ENCODE measurements at places on chromosomes 7 and 10.

- no peak for DNase-seq
Measured at GRCh38 chr10:84659027-84659426, 330.6 kb downstream of the CCSER2 start.

DNA sequence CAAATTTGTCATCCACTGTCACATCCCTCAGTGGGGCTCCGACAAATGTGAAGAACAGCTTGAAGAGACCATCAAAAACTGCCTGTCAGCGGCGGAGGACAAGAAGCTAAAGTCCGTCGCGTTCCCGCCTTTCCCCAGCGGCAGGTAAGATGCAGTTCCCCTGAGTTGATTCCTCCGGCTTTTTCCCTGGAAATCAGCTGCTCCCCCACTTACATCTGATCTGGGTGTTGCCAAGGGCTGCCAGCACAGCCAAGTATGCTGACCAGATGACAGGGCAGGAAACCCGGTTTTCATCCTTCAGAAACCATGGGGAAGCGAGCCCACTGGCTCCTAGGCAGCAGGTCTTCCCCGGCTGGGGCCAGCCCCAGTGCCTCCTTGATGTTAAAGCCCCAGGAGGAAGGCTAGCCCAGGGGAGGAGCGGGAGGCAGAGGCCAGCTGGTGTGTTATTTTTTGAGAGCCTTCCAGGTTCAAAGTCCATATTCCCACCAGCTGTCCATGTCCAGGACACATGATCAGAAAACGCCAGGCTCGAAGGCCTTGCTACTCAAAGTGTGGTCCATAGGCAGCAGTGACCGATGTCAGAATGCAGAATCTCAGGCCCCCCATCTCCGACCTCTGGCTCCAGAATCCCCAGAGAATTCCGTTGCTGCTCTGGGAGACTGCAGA is 23.4 kb downstream of the AIFM2 start:
- no peak for DNase-seq

GRCh38 chr10:34764472-34764946 is 50.6 kb downstream of the PARD3 start:
- no peak for DNase-seq

- no peak for DNase-seq
Measured at GRCh38 chr10:80194373-80195045, 10.8 kb downstream of the ANXA11 start.

DNA sequence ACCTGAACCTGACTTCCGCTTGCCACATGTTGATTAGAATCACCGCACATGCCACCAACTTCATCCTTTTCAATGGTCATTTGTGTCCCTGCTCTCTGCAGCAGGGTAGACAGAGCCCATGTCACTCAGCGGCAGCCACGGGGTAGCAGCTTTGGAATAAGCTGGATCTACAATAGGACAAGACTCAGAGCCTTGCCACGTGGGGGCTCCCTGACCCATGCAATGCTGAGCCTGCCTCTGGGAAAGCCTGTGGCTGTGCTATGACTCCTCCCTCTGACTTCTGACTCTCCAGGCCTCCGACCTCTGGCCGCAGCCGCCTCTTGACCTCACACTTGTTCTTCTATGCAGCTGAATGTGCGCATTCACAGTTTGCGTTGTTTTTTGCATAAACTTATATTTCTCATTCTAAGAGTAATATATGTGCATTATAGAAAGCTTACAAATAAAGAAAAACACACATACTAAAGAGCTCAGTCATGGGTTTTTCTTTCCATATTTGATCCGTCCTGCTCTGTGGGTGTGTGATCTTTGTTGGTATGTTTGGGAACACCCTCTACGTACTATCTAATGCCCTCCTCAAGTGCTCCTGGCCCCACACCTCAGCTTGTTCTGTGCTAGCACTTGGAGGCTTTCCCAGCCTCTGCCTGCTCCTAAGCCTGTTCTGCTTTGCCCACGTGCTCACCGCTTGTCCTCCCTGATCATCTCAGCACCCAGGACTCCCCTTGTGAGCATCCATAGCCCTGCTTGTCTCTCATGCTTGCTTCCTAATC is 198.0 kb upstream of the MKI67 start:
- DNase-seq, result no peak

GRCh38 chr10:49632406-49633317 is 18.8 kb downstream of the CHAT start:
- DNase-seq, result no peak

- no peak for DNase-seq
Measured at GRCh38 chr10:110352930-110353243, 48.2 kb upstream of the SMNDC1 start.

DNA sequence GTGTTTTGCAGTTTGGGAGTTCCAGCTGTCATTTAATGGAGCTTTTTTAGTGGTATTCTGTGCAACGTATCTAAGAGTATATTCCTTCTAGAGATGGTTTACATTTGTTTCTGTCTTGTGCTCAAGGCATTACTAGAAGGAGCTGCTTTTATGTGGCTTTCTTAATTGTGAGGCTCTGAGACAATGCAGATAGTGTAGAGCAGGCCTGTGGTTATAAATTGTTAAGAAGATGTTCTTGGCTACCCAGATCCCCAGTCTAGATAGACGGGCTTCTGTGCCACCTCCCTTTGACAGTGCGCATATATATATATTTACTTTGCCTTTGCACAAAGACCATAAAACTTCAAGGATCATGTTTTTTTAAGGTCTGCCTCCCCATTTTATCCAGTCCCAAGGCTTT is 160.8 kb upstream of the PODXL start:
- no peak for DNase-seq

DNA sequence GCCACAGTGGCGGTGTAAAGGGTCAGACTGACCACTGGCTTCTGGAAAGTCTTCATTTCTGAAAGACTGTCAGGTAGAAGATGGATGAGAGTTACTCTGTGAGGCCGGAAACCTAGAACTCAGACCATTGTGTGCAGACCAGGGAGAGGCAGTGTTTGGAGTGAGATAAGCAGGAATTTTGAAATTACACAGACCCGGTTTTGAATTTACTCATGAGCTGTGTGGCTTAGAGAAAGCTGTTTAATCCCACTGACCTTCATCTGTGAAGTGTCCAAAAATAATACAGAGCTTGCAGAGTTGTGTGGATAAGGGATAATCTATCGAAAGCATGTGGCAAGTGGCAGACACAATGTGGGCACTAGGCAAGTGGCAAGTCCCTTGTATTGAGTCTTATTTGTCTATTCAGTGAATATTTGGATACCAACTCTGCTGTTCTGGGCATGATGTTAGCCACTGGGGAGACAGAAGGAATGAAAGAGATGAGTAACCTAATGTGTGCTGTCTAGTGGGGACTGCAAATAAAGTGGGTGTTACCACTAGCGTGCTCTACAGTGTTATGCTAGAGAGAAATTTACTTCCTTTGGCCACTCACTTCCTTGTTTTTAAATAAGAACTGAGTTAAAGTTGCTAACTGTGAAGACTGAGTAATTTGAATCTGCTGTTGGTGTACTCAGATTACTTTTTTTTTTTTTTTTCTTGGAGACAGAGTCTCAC is 69.4 kb downstream of the KIAA1217 start:
- no peak for DNase-seq

DNA sequence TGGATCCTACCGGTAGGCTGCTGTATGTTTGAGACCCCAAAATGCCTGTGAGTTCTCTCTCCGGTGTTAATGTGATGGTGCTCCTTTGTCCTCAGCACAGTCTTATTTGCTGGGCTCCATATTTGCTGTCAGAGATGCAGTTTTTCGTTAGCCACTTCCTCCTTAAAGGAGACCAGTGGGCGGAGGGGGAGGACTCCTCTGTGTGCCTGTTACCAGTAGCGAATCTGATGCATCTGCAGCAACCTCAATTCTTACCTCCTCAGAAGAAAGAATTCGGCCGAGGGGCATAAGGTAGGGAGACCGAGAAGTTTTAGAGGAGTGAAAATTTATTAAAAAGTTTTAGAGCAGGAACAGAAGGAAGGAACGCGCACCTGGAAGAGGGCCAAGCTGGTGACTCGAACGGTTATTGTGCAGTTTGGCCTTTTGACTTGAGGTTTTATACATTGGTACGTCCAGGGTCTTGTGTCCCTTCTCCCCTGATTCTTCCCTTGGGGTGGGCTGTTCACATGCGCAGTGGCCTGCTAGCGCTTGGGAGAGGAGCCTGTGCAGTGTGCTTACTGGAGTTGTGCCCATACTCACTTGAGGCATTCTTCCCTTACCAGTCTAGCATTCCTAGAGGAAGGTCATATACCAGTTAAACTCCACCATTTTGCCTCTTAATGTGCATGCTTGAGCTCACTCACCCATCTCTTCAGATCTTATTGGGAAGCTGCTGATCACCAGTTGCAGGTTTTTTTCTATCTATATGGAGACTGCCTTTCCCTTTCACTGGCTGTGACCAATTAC is 49.5 kb downstream of the GNAI1 start:
- no peak for DNase-seq

DNA sequence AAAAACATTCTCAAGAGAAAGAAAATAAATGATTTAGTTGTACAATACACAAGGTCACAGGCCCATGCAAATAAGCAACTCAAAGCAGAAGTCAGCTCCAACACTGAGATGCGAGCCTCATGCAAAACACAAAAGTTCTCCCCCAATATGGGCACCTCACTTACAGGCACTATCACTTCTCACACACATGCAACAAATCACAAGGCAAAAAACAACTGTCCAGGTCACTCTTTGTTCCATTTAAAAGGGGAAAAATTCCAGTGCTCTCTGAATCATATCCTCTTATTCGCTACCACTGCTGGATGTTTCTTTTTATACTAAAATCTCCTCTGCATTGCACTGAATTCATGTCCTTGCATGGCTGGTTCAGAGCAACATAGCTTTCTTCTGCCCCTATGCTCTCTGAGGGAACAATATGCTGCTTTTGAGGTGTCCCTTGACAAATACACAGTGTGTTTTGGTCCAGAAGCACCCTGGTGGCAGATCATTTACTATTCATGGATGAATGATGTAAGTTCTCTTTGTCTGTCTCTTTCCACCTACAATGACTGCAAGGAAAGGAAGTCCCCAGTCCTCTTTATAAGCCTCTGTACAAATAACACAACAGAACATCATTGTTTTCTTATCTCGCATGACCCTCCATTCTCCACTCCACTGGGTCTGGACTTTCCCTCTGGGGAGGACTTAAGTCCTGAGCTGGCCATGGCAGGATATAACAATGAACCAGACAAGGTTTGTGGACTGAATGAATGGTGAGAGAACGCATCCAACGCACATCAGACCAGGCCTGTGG is 85.4 kb upstream of the GSDME start:
- no peak for DNase-seq

All from hematopoietic multipotent progenitor cell treated with erythropoietin and hydrocortisone succinate and interleukin-3 and kit ligand, for 17 days (in vitro differentiated cells).